AG04450 (cell line): ENCODE measurements at places on chromosomes 6 and 20. TPM values are rescaled to one million over a fixed set of nuclear protein-coding genes. Genes with fewer than 3 reads are reported as not detected.

VSX1 gene
- polyA plus RNA-seq = 0.06 TPM in 1 of 2 replicates, not detected in the other

OR2H1 gene
- polyA plus RNA-seq = not detected in 2 replicates

POPDC3 gene
- 22.2 and 29.1 TPM in 2 replicates for polyA plus RNA-seq

ABCF1 gene
- 32.3 and 38.7 TPM in 2 replicates for polyA plus RNA-seq

SLC17A1 gene
- polyA plus RNA-seq = not detected in 2 replicates

TCP1 gene
- polyA plus RNA-seq = 132 and 182 TPM in 2 replicates

RAB5IF gene
- 125 and 151 TPM in 2 replicates for polyA plus RNA-seq

AURKA gene
- polyA plus RNA-seq = 28.5 and 31.0 TPM in 2 replicates

MUC21 gene
- polyA plus RNA-seq = not detected in 2 replicates

YWHAB gene
- polyA plus RNA-seq = 148 and 178 TPM in 2 replicates

TPX2 gene
- 19.8 and 24.4 TPM in 2 replicates for polyA plus RNA-seq

NUP153 gene
- polyA plus RNA-seq = 30.5 and 35.2 TPM in 2 replicates

SLC22A2 gene
- not detected in 2 replicates for polyA plus RNA-seq

NFATC2 gene
- polyA plus RNA-seq = 0.07 and 0.09 TPM in 2 replicates

RNF114 gene
- 69.6 and 87.4 TPM in 2 replicates for polyA plus RNA-seq

ETV7 gene
- 0.41 and 0.81 TPM in 2 replicates for polyA plus RNA-seq

TRDN gene
- not detected in 2 replicates for polyA plus RNA-seq

CHRNA4 gene
- polyA plus RNA-seq = not detected in 2 replicates

NT5E gene
- 127 and 164 TPM in 2 replicates for polyA plus RNA-seq

PAX1 gene
- not detected in 2 replicates for polyA plus RNA-seq

XKR7 gene
- polyA plus RNA-seq = not detected in 2 replicates

SCRT2 gene
- not detected in 2 replicates for polyA plus RNA-seq

PPIL6 gene
- 0.71 and 0.83 TPM in 2 replicates for polyA plus RNA-seq

PBOV1 gene
- polyA plus RNA-seq = not detected in 2 replicates
